Sciatic nerve (tissue), 2 donors: ENCODE measurements at places on chromosomes 5 and 9. TPM values are rescaled to one million over a fixed set of nuclear protein-coding genes. Genes with fewer than 3 reads are reported as not detected.

DNA sequence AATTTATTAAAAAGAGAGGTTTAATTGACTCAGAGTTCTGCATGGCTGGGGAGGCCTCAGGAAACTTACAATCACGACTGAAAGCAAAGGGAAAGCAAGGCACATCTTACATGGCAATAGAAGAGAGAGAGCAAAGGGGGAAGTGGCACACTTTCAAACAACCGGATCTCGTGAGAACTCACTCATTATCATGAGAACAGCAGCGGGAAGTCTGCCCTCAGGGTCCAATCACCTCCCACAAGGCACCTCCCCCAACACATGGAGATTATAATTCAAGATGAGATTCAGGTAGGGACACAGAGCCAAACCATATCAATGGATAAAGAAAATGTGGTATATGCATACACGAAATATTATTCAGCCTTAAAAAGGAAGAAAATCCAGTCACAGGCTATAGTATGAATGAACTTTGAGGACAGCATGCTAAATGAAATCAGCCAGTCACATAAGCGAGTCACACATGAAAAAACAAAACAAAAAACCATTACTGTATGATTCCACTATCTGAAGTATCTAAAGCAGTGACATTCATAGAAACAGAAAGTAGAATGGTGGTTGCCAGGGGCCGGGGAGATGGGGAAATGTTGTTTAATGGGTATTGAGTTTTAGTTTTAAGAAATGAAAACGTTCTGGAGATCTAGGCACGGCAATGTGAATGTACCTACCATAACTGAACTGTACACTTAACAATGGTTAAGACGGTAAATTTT is 83.4 kb upstream of the PCA3 start:
- no peak for DNase-seq

DNA sequence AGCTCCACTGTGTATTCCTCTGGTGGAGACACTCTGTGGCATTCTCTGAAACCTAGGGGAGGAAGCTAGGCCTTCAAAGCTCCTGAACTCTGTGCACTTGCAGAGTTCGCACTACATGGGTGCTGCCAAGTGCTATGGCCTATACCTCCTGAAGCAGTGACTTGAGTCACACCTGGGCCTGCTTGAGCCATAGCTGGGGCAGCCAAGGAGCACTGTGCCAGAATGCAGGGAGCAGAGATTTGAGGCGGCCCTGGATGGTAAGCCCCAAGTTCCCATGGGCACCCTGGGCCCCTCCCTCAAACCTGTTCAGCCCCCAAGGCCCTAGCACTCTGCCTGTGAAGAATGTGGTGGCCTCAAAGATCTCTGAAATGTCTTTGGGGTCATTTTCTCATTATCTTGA is 212.9 kb downstream of the SPATA31A6 start:
- no peak for DNase-seq

DNA sequence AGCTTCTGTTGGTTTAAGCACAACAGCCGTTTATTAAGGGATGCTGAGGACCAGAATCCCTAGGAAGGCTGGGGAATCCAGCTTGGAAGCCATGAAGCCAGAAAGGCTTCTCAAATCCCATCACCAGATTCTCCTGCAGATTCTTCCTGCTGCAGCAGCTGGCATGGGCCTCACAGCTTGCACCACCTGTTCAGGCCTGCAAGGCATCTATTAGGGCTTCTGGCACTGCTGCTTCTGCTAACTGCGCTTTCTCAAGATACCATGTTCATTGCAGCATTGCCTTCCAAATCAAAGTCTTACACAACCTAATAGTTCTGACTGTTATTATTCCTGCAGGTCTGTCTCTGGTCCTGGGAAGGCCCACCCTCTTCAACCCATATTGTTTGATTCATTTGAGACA is 51.2 kb upstream of the ZNF366 start:
- DNase-seq: no peak

The GLRA1 gene
- not detected for total RNA-seq

The SWI5 gene
- 19.6 TPM for total RNA-seq

The CATSPER3 gene
- total RNA-seq: 0.80 TPM

The NDUFS4 gene
- total RNA-seq: 75.4 TPM

The PDLIM7 gene
- total RNA-seq: 144 TPM
